ENCODE measurements at places on chromosomes 5 and 9. TPM values are rescaled to one million over a fixed set of nuclear protein-coding genes. Genes with fewer than 3 reads are reported as not detected.

- DNase-seq = no peak
Measured at GRCh38 chr9:16320338-16320902, 550.0 kb downstream of the BNC2 start.

DNA sequence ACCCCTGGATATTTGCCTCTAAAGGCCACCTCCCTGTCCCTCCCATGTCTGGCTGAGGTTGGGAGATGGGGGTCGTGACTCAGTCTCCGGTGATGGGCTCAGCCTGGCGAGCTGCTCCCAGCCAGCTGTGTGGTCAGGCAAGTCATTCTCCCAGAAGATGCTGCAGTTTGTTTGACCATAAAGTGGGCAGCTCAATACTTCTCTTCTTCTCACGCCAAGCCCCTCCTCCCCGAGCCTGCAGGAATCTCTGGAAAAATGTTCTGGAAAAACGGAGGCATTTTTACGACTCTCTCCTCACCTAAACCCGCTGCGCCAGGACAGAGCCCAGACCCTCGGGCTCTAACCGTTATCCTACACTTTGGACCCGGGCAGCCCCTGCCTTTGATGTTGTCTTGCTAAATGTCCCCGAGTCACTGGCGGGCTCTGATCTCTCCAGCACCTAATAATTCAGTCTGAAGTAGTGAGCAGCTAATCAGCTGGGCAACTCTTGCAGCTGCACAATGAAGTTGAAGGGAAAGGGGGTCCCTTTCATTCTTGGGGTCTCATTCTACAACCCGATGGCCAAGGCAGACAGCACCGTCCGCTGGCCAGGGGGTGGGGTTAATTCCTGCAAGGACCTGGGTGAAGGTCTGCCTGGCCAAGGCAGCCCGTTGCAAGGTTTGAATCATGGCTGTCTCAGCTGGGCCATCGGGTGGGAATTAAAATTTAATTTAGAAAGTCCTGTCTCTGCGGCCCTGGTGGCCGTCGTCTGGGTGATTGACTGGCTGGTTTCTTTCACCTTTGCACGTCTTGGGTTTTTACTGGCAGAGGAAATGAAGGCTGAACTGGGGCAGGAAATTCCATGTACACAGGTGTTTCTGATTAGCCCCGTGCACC is 12.3 kb downstream of the DCANP1 start:
- no peak for DNase-seq

- no peak for DNase-seq
Measured at GRCh38 chr5:151041577-151042268, 21.3 kb downstream of the GPX3 start.

Gene SERINC5
- 22.2 TPM for total RNA-seq

- no peak for DNase-seq
Measured at GRCh38 chr9:33168941-33169544, 1.9 kb upstream of the B4GALT1 start.

DNA sequence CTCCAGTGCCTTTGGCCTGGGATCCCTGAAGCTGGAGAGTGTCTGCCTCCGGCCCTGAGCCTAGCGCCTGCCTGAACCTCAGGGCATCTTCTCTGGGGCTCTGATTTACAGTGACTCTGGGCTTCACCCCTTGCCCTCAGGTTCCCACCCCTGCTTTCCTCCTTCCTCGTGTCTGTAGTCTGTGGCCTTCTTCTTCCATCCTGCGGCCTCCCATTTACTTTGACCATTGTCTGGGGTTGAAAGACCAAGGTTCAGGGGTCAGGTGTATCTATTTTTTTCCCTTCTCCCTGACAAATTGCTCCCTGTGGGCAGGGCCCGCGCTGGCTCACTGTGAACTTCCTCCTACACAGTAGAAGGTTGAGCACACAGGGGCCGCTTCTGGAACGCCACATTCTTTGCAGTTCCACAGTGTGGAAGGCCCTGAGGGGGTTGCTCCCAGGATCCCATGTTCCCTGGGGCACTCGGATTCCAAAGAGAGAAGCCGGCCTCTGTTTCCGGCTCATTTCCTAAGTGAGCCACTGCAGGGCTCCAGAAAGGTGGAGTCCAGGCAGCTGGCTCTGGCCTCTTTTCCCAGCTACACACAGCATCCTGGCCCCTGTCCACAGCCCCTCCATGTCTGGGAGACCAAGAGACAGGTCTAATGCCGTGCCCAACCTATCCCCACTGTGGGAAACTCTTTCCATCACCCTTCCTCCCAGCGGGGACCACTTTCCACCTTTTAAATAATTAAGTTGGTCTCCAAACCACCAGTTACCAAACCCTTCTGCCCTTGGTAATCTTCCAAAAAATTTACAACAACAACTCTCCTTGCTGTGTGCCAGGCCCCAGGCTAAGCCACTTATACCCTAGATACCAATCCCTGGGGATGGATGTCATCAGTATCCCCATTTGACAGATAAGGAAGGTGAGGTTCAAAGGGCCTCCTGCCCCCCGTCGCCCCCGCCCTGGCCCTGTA is 140.3 kb upstream of the IER5L start:
- peak; percentile 20 for DNase-seq

GRCh38 chr9:38727497-38728001 is 7.6 kb upstream of the FAM240B start:
- no peak for DNase-seq
